ENCODE measurements at places on chromosomes 4 and X.
A peak's percentile ranks its signal among the peaks of the same experiment; 100 is the strongest.

DNA sequence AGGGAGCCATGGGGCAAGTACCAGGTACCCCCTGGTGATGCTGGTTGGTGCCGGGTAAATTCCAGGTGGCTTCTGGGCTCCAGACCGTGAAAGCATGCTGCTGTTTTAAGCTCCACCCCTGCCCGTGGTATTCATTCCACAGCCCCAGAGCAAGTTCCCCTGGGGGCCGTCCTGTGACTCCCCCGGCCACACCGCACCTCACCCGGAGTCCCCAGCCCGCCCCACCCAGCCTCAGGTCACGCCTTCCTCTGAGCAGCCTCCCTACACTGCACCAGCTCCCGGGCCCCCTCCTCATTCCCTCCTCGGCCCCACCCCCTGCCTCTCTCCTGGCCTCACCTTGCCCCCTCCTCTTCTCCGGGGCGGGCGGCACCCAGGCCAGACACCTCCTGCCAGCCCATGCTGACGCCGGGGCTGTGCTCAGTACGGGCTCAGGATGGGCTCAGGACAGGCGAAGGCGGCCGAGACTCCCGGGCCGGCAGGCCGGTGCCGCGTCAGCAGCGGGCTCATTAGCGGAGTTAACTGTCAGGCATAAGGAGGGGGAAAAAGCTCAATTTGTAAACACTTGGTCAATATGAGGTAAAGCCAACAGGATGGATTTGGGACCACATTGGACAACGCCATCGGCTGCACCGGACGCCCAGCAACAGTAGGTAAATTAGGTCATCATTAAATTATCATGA, 127.4 kb downstream of the FAM53A start:
- no peak for DNase-seq

DNA sequence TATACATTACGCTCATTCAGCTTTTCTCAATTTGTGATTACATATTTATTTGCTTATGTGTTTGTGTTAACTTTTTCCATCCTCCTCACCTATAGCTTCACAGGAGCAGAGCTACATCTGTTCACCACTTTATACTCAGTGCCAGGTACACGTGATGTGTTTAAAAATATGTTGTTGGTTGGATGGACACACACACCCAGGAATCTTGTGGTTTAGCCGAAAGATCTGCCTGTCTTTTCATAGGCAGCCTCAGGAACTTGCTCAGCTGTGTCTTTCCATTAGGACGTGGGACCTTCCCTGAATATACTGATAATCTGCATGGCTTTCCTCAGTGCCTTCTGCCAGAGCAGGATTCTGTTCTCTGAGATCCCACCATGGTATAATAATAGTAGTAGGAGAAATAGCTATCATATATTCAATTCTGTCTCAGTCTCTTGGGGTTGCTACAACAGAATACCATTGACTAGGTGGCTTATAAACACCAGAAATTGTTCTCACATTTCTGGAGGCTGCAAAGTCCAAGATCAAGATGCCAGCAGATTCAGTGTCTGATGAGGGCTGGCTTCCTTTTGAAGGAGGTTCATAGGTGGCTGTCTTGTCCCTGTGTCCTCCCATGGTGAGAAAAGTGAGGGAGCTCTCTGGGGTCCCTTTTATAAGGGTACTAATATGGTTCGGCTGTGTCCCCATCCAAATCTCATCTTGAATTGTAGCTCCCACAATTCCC, 50.0 kb upstream of the SOD3 start:
- no peak for DNase-seq

GRCh38 chr4:123390846-123391456, 5.6 kb upstream of the SPRY1 start:
- no peak for DNase-seq

DNA sequence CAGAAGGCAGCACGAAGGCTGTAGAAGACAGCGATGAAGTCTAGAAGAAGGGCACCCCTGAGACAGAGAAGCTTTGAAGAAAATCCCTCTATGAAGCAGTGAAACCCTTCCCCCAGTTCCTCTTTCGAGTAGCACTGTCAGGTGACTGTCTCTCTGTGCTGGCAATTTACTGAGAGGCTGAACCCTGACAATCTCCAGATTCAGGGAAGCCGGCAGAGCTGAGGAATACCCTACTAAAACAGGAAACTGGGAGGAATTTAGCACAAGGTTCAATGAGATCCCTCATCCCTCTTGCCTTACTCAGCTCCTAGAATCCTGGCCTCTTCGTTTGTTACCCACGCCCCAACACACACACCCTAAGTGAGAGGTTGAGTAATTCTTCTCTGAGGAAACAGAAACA, 239.7 kb upstream of the NOCT start:
- DNase-seq: peak; percentile 72

GRCh38 chr4:40686081-40686913, 56.6 kb upstream of the RBM47 start:
- no peak for DNase-seq

DNA sequence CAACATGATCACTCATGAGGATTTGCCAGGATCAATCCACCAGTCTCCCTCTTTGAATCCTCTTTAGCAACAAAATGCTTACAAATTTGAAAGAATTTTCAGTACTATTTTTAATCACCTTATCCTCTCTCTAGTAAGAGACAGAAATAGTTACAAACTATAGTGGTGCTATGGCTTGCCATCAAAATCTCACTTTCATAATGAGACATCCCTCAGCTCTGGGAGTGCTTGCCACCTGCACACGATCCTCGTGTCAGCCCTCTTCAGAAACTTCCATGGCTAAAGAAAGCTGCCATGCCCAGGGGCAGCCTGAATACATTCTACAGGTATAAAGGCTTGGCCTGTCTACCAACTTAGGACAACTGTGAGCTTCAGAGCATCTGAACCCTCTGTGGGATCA, 5.1 kb upstream of the DHX15 start:
- no peak for DNase-seq

DNA sequence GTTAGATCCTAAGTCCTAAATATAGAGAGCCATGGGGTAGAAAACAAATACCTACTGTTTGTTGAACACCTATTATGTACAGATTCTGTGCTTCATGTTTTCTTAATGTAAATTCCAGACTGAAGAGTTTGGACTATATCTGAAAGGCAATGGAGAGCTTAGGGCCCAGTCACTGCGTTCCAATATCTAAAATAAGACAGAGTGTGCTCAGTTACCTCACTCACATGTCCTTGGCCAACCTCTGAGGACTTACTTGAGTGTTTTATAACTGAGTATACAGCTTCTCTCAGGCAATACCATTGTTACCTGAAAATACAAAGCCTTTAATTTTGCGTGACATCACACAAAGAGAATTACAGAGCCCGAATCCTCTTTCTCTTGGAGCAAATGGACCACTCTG, 53.2 kb downstream of the GRIA3 start:
- DNase-seq: no peak

DNA sequence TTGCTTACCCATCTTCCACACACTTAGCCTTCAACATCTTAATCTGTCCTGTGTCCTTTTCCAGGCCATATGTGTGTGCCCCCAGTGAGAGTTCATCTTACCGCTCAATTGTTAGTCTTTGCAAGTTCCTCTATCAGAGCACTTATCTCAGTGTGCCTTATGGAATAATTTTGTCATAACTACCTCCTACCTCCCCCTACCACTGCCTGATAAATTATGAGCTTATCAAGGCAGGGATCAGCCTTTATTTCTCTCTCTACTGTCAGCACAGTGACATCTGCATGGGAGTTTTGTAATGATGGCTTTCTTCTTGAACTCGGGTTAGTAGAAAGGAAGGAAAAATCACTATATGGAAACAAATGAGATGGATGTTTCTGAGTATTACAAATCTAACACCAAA, 53.2 kb downstream of the MTM1 start:
- no peak for DNase-seq

DNA sequence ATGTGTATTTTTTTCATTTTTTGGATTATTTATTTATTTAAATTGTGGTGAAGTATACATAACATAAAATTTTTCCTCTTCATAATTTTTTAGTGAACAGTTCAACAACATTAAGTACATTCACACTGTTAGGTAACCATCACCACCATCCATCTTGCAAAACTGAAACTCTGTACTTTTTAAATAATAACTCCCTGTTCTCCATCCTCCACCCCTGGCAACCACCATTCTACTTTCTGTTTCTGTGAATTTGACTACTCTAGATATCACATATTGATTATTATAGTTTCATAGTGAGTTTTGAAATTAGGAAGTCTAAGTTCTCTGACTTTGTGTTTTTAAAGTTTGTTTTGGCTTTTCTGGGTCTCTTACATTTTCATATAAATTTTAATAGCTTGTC, 89.3 kb upstream of the STX18 start:
- no peak for DNase-seq

GRCh38 chrX:151901826-151902225, 10.9 kb upstream of the MAGEA4 start:
- DNase-seq: no peak

- no peak for DNase-seq
Observed at GRCh38 chr4:143339497-143339896, 2.8 kb downstream of the GAB1 start.

DNA sequence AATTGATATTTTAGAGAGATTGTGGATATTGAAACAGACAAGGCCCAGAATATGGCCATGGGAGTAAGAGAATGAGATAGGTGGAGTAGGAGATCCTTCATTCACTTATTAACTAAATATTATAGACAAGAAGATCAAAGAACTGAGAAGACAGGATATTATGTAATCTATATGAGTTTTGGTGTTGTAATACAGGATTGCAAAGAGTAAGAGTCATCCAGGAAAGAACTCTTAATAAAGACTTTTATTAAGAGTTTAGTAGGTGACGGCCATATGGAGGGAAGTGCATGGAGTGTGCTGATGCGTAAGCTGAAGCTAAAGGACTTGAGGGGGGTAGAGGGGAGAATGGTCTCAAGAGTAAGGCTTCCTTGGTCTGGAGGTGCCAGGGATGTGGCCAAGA, 153.7 kb downstream of the VEGFC start:
- no peak for DNase-seq

GRCh38 chr4:177225605-177226004, 84.1 kb upstream of the NEIL3 start:
- no peak for DNase-seq

GRCh38 chr4:123055943-123056342, 133.5 kb upstream of the NUDT6 start:
- DNase-seq: no peak
